ENCODE measurements at places on chromosomes 11 and 22. TPM values are rescaled to one million over a fixed set of nuclear protein-coding genes. Genes with fewer than 3 reads are reported as not detected.

The MCHR1 gene
- 5.7 TPM for total RNA-seq

The TRPM5 gene
- 0.27 TPM for total RNA-seq

The OR52K2 gene
- total RNA-seq: 0.27 TPM

The CHRM1 gene
- not detected for total RNA-seq

DNA sequence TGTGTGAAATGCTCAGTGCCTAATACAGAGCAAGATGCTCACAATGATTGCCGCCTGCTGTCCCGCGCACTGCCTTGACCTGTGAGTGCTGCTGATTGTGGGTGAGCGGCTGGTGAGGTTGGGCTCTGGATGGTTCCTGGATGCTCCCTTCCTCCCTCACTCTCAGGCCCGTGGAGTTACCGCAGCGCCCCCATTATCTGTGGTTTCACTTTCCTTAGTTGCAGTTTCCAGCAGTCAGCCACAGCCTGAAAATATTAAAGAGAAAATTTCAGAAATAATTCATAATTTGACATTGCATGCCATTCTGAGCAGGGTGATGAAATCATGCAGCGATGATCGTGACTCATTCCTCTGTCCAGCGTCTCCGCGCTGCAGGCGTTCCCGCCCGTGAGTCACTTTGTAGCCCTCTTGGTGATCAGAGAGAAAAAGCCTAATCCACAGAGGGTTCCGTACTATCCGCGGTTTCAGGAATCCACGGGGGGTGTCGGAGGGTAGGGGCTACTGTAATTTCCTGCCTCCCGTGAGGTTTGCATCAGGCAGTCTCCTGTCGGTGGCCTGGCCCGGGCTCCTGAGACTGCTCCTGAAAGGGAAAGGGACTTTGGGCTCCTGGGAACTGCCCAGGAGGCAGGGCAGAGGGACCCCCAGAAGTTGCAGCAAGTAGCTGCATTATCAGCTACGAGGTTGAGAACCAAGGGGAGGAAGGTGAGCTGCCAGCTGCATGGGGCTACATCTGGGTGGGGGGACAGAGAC lies 10.6 kb downstream of the RPL3 start:
- no peak for DNase-seq

DNA sequence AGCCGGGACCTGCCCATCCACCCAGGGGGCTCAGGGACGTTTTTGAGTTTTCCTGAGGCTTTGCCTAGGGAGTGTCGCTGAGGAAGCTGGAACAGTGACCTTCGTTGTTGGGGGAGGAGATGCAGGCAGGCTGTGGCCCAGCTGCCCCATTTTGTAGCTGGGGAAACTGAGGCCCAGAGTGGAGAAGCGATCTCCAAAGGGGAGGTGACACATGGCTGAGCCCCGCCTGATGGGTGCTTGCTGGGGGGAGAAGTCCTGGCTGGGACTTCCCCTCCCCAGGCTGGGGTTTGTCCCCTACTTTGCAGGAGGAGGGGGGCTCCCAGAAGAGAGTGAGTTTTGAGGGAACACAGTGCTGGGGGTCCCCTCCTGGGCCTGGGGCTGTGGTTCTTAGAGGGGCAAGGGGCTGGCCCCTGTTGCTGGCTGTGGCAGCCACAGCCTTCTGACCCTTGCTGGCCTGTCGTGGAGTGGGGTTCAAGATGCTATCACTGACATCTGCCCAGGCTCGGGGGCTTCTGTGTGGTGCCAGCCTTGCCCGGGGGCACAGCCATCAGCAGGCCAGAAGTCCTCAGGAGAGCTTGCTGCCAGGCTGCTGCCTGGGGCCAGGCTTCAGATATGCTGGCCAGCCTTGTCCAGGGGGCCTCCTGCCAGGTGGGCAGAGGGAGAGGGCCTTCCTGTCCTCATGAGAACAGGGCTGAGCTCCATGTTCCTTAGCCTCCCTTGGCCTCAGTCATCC lies 21.4 kb downstream of the KCNQ1 start:
- no peak for DNase-seq

DNA sequence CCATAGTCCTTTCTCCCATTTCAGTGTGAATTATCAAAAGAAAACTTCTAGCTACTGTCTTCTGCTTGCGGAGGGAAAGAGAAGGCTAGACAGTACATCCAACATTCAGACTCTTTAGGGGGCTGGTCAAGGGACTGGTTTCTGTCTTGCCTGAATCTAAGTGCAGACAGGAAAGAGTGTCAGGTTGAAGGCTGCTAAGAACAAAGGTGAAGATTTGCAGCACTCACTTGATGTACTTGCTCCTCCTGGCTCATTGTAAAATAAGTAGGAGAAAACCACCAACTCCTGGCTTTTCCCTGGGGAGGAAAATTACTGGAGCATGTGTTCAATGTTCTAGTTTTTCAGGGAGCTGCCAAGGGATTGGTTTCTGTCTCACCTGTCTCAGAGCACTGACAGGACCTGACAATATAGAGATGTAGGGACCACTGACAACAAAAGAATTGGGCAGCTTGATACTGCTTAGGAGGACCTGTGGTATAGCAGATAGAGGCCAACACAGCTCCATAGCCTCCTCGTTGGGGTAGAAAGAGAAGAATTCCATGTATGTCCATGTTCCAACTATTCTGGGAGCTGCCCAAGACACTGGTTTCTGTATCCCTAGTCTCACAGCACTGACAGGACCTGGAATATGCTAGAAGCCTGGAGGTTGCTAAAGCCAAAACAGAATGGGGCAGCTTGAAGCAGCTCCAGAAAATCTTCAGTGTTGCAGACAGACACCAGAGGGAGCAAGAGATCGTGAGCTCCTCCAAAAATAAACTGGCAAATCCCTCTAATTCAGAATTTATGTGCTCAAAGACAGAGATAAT lies 39.7 kb upstream of the MMP12 start:
- no peak for DNase-seq

GRCh38 chr11:41622707-41623359 lies 163.4 kb upstream of the LRRC4C start:
- no peak for DNase-seq

DNA sequence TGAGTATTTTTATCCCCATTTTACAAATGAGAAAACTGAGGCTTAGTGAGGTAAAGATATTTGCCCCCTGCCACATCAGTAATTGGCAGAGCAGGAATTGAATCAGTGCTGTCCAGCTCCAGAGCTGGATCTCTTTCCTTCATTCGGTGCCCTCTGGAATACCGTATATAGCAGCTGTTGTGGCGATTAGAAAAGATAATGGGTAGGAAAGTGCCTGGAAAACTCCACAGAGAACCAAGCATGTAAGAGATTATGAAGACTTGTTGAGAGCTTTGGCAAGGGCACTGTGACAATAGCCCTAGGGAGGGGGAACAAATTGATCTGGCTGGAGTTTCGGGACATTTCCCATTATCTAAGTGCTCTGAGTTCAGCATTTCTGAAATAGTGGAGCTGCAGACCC lies 82.5 kb upstream of the TEAD1 start:
- no peak for DNase-seq

DNA sequence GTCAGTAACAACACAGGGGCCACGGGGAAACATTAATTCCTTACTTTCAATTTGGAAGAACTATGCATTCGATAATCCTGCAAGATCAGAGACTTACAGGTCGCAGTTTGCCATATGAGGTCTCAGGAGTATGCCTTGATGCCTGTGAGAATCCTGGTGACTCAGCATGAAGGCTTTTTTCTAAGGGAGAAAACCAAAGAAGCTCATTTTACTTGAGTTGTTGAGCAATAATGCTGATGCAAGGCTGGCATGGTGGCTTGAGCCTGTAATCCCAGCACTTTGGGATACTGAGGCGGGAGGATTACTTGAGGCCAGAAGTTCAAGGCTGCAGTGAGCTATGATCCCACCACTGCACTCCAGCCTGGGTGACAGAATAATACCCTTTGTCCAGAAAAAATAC lies 26.6 kb downstream of the ATG16L2 start:
- no peak for DNase-seq

DNA sequence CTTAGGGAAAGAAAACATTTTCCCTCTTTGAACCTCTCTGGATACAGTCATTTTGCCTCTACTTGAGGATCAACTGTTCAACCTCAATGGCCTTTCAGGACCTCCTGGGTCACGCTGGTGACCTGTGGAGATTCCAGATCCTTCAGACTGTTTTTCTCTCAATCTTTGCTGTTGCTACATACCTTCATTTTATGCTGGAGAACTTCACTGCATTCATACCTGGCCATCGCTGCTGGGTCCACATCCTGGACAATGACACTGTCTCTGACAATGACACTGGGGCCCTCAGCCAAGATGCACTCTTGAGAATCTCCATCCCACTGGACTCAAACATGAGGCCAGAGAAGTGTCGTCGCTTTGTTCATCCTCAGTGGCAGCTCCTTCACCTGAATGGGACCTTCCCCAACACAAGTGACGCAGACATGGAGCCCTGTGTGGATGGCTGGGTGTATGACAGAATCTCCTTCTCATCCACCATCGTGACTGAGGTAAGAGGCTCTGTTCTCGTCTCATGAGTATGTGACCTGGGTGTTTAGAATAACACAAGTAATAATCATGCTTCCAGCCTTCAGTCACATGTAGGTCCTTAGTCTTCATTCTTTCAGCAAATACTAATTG lies 495 bp downstream of the SLC22A9 start:
- no peak for DNase-seq

DNA sequence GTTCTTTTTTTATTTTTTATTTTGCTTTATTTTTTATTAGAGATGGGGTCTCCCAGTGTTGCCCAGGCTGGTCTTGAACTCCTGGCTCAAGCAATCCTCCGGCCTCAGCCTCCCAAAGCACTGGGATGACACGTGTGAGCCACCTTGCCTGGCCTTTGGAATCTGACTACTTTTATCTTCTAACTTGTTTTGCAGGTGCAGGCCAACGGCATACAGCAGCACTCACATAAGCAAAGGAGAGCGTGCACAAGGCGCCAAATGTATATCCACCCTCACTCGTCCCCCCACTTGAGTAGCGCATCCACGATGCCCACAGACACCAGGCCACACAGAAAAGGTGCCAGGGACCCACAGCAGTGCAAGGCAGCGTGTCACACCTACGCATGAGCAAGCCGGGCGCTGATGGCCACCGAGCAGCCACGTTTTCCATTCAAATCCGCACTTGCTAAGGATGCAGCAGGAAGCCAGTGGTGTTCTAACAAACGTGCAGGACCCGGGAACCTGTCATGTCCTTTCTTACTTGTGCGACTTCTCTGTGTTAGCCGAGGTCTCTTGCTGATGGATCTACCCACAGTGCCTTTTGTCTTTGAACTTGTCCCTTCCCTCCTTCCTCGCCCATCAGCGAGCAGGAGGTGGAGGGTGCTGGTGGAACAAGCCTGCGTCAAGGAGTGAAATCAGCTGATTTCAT lies 5.9 kb downstream of the ASCL2 start:
- DNase-seq: no peak

- peak; percentile 56 for DNase-seq
Measured at GRCh38 chr22:31944700-31945442, 536 bp downstream of the YWHAH start.

DNA sequence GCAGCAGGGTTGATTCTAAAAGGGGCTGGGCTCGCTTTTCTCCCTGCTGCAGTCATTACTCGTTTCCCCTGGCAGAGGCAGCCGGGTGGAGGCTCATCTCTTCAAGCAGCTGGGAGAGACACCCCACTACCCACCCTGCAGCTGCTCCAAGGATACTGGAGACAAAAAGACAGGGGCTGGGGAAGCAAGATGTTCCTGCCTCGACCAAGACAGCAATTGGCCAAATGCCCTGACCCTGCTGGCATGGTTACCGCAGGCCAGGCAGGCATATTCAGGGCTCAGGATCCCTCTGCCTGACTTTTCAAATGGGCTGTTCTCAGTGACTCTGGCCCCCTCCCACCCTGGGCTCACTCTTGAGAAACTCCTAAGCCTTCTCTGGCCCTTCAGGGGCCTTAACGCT lies 6.8 kb upstream of the RGL4 start:
- peak; percentile 70 for DNase-seq

DNA sequence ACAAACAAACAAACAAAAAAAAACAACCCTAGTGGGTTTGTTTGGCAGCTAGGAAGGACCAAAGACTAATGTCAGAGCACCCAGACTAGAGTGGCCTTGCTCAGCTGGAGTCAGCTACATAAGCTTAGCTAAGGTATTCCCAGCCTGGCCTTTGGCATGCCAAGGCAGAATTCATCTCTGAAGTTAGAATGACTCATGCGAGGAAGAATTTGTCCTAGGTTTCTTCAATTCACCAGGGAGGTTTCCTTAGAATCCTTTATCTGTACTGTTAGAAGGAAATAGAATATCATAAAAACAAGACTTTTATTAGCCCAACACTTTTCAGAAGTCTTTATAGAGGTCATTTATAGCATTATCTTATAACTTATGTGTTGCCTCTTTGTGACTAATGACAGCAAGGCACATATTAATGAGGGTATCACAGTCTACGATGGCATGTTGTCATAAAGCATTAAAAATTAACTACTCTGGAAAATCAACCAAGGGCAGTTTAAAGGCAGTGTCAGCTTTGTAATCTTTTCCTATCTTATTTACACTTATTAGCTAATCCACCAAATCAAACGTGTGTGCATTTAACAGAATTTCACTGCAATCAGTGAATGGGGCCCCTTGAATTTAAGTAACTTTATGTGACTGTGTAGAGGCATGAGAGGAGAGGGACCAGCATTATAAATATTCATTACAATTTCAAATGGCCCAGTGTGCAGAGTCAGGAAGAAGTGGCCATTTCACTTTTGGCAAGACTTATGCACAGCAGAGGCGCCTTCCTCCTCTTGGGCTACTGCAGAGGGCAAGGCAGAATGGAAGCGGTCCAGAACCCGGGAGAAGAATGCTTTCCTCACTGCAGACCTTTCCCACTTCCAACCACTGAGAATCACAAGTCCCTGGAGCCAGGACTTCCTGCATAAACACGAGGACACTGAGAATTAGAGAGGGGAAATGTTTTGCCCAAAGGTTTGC lies 36.3 kb downstream of the SLC5A1 start:
- no peak for DNase-seq

DNA sequence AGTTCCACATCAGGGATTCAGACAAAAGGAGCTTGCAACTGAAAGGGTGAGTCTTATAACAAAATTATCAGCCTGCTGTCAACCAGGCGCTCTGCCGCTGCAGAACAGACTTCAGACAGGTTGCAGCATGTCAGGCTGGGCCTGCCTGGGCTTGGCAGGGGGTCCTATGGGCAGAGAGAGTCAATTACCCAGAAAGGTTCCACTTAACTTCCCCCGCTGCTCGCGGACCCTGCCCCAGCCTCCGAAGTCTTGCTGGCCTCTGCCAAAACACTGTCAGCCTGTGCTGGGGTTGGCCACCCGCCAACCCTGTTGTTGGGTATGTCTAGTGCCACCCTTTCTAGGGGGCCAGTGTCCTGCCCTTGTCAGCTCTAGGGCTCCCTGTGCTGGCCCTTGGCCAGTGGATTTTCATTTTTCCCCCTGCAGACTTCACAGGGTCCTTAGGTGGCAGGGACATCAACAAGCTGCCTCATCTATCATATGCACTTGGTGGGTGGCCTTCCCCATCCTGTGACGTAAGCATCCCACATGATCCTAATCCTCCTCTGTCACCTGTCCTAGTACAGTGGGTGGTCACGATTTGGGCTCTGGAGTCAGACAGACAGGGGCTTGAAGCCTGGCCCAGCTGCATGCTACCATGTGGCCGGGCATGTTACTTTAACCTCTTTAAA lies 166.5 kb upstream of the CADM1 start:
- DNase-seq: no peak

DNA sequence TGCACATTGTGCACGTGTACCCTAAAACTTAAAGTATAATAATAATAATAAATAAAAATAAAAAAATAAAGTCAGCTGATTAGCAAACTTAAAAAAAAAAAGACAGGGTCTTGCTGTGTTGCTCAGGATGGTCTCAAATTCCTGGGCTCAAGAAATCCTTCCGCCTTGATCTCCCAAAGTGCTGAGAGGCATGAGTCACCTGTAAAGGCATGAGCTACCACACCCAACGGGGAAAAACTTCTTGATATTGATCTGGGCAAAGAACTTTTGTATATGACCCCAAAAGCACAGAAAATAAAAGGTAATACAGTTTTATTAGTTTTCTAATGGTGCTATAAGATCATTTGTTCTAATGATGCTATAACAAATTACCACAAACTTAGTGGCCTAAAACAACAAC lies 46.1 kb downstream of the ENTHD1 start:
- no peak for DNase-seq
